ENCODE measurements at places on chromosomes 12 and 14.

- no peak for DNase-seq
These were observed 5.9 kb upstream of the TEX22 start for GRCh38 chr14:105392131-105393090.

DNA sequence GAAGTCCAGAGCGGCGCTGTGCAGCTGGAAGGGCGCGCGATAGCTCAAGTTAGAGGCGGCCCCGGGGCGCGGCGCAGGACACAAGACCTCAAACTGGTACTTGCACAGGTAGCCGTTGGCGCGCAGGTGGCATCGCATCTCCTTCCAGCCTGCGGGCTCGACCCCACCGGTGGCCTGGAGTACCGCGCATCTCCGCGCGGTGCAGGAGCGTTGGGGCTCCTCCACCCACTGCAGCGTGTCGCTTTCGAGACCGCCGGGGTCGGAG is 553 bp downstream of the CLEC14A start:
- DNase-seq: no peak

- DNase-seq: no peak
These were observed 34.6 kb downstream of the FMNL3 start for GRCh38 chr12:49672301-49673217.

DNA sequence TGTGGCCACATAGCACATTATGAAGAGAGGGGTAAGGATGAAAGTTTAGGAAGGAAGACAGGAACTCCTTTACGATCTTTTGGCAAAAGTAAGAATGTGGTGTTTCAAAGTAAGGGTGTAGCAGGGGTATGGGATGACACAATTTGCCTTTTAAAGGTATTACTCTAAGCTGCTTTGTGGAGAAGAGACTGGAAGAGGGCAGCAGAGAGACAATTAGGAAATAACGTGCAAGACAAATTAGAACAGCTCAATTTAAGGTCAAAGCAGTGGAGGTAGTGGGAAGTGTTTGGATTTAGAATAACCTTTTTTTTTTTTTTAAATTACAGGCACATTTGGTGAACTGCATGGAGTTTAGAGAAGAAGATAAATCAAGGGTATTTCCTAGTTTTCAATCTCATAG is 342.6 kb downstream of the NOVA1 start:
- no peak for DNase-seq

- DNase-seq: no peak
These were observed 453.9 kb downstream of the MED13L start for GRCh38 chr12:115823635-115824034.

- peak; percentile 65 for DNase-seq
These were observed 62.3 kb downstream of the BEGAIN start for GRCh38 chr14:100524933-100525243.

GRCh38 chr14:104808456-104808855 is 7.6 kb downstream of the ZBTB42 start:
- DNase-seq: no peak

DNA sequence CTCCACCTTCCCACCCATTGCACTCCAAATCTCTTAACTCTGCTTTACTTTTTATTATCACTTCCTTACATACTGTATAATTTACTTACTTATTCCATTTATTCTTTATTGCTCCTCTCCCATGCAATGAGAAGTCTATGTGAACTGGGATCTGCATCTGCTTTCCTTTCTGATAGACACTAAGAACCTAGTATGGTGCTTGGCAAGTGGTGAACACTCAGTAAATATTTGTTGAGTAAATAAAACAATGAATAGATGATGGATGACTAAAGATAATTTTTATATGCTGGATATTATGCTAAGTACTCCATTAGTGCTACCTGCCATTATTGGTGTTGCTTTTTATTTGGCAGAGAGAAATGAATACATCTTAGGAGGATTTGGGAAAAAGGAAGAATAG is 151.0 kb downstream of the TPH2 start:
- no peak for DNase-seq
